ENCODE measurements at places on chromosomes 1 and 21.

GRCh38 chr1:22376976-22377375, 74.7 kb upstream of the ZBTB40 start:
- no peak for DNase-seq

- DNase-seq: no peak
These were observed 475.4 kb downstream of the PTBP2 start for GRCh38 chr1:97196825-97197516.

- no peak for DNase-seq
These were observed 1.4 kb upstream of the G0S2 start for GRCh38 chr1:209673631-209674417.

- DNase-seq: no peak
These were observed 372.2 kb downstream of the DISC1 start for GRCh38 chr1:231998791-231999190.
